A549 treated with CpdA at 1 μM for 4 hours (cell line): ENCODE measurements at places on chromosomes 3 and 15. TPM values are rescaled to one million over a fixed set of nuclear protein-coding genes. Genes with fewer than 3 reads are reported as not detected.

Gene MOBP
- total RNA-seq = 0.09 to 0.25 TPM in 2 of 5 replicates, not detected in the others

Gene SNRK
- 3.4 to 5.4 TPM (median 4.1 TPM) in 5 replicates for total RNA-seq

Gene PLA2G4B
- 1.4 to 3.3 TPM (median 1.8 TPM) in 5 replicates for total RNA-seq

Gene PIERCE2
- total RNA-seq = 3.0 to 5.4 TPM (median 3.8 TPM) in 5 replicates

Gene SPATA12
- 0.44 to 0.59 TPM (median 0.47 TPM) in 5 replicates for total RNA-seq

Gene LCTL
- total RNA-seq = 0.03 to 0.14 TPM (median 0.08 TPM) in 3 of 5 replicates, not detected in the others

Gene UTS2B
- 0.07 to 0.13 TPM in 2 of 5 replicates, not detected in the others for total RNA-seq

Gene IP6K1
- total RNA-seq = 21.6 to 22.8 TPM (median 22.2 TPM) in 5 replicates

Gene SCAANT1
- 0.48 TPM in 1 of 5 replicates, not detected in the others for total RNA-seq

Gene PPP1R2
- 14.0 to 16.4 TPM (median 15.6 TPM) in 5 replicates for total RNA-seq

Gene NFKBIZ
- total RNA-seq = 5.1 to 8.1 TPM (median 6.8 TPM) in 5 replicates

Gene H1-8
- not detected in 5 replicates for total RNA-seq

Gene LDHAL6B
- total RNA-seq = not detected in 5 replicates

Gene GRIP2
- total RNA-seq = 1.4 to 2.2 TPM (median 1.9 TPM) in 5 replicates

Gene GOLGA8J
- 0.09 TPM in 1 of 5 replicates, not detected in the others for total RNA-seq

Gene RGMA
- total RNA-seq = 0.16 to 0.31 TPM (median 0.18 TPM) in 5 replicates

Gene KBTBD13
- total RNA-seq = not detected in 5 replicates

Gene CLDN11
- 0.14 to 0.26 TPM (median 0.22 TPM) in 5 replicates for total RNA-seq

Gene MAPK6
- total RNA-seq = 40.3 to 70.0 TPM (median 48.2 TPM) in 5 replicates

Gene INKA1
- total RNA-seq = 1.6 to 2.1 TPM (median 2.0 TPM) in 5 replicates

Gene GFM1
- total RNA-seq = 40.0 to 74.3 TPM (median 44.1 TPM) in 5 replicates

Gene LMLN
- total RNA-seq = 1.7 to 2.6 TPM (median 2.3 TPM) in 5 replicates

Gene SKOR1
- total RNA-seq = 0.03 TPM in 2 of 5 replicates, not detected in the others

Gene MESP2
- total RNA-seq = 0.41 to 0.73 TPM (median 0.51 TPM) in 4 of 5 replicates, not detected in the other

Gene ADCY5
- 0.23 to 0.47 TPM (median 0.38 TPM) in 5 replicates for total RNA-seq

Gene TMC3
- not detected in 5 replicates for total RNA-seq

Gene PIK3CB
- 15.7 to 21.1 TPM (median 18.7 TPM) in 5 replicates for total RNA-seq

Gene ZBED2
- total RNA-seq = 0.24 to 0.65 TPM (median 0.36 TPM) in 5 replicates

Gene PIGBOS1
- total RNA-seq = 20.7 to 29.6 TPM (median 26.5 TPM) in 5 replicates
